GF-D8 (cell line): ENCODE measurements at places on chromosomes 3 and 15.

DNA sequence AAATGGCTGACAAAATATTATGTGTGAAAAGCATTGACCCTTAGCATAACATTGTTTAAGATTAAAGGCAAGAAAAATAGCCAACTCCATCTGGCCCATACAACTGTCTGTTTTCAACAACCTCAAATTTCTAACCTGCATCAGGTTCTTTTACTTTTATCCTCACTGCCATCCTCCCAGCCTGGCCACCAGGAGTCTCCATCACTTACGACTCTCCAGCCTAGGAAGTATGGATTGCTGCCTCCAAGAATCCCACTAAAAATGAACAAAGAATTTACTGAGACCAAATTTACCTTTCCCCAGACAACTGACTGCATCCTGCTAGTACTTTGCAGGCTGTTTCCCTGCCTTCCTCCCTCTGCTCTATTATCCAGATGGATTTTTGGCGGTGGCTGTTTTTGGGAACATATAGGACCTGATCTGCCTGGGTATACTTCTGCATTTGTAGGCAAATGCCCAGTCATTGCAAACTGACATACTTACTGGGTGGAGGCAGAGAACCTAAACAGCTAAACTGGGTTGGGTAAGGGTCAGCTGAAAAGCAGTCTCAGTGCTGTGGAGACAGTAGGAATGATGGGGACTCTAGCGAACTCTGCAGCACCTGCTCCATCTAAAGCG lies 144.2 kb downstream of the GHSR start:
- no peak for DNase-seq

DNA sequence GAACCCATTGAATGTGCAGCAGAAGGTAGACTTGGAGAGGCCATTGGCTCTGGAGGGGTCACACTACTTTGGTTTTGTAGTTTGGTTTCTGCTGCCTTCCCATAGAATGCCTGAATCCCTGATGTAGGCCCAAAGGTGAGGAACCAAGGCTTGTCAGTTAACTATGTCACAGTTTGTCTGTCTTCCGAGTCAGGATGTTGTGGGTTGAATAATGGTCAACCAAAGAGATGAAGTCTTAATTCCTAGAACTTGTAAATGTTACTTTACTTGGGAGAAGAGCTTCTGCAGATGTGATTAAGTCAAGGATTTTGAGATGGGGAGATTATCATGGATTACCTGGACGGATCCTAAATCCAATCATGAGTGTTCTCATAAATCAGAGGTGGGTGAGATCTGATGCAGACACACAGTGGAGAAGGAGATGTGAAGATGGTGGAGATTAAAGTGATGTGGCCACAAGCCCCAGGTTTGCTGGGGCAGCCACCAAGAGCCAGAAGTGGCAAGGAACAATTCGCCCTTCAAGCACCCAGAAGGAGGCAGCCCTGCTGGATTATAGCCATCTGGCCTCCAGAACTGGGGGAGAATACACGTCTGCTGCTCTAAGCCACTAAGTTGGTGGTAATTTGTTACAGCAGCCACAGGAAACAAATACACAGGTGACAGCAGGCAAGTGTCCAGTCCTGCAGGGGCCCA lies 2.3 kb upstream of the CCR8 start:
- peak; percentile 45 for DNase-seq

GRCh38 chr3:128502712-128503111 lies 9.7 kb upstream of the GATA2 start:
- no peak for DNase-seq

- DNase-seq: no peak
Observed at GRCh38 chr3:33395900-33396299, 44.3 kb downstream of the UBP1 start.

DNA sequence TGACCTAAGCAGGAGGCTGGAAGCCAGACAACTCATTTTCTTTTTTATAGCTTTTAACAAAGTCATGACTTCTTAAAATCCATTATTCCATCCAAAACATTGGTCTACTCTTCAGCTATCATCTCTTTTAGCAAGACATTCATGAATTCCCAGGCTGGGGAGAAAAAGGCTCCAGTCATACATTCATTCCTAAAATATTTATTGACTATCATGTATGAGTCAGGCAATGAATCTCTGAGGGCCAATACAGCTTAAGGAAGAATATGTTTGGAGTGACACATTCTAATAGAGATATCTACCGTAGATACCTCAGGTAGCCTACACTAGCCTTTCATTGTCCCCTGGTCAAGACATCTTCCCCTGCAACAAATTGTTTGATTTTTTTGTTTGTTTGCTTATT lies 196.4 kb upstream of the NANOGP8 start:
- no peak for DNase-seq

DNA sequence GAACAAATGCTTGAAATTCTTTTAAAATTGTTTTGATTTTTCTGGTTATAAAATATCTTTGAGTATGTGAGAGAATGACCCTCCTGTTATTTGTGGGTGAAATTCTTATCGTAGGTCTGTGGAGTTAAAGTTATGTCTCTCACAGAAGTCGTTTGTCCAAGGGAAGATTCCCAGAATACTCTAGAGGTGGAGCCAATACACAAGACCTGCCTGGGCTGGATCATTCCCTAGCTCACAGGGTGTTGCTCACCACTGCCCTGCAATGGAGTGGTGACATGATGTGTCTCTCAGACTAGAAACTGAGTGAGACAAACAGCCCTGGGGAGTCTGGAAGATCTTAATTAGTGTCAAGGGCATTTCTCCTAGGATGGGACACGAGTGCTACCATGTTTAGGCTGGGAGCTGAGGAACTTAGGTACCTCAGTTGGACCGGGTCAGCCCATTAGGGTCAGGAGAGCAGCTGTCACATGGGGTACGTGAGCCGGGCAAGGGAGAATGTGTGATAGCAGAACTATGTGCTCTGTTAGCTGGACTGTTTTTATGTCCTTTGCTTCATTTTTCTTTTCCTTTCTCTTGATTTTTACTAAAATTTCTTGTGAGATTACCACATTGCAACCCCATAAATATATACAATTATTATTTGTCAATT lies 53.6 kb upstream of the MYO5C start:
- no peak for DNase-seq

DNA sequence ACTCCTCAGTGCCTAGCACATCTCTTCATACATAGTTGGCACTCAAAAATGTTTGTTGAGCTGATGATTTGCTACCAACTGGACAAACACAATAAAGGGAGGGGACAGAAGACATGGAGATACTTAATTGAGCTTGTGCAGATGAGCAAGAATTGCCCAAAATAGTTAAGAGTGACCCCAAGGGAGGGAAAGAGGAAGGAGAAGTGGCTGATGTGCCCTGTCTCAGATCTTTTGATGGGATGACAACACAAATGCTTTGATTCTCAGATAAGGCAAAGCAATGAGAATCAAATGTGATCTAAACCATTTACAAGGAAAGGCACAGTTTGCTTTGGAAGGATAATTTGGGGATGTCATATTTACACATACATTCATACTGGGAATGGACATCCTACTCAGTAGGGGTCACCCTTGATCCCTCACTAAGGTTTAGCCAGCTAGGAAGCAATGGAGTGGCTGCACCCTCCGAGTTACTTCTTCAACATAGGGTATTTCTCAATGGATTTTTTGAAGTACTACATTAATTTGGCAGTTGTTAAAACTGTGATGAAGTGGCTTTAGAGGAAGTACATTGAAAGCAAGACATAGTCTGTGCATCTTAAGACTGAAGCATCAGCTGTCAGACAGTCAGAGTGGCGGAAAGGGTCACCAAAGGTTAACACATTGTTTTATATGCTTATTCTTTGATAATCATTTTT lies 21.9 kb upstream of the SSR3 start:
- no peak for DNase-seq

DNA sequence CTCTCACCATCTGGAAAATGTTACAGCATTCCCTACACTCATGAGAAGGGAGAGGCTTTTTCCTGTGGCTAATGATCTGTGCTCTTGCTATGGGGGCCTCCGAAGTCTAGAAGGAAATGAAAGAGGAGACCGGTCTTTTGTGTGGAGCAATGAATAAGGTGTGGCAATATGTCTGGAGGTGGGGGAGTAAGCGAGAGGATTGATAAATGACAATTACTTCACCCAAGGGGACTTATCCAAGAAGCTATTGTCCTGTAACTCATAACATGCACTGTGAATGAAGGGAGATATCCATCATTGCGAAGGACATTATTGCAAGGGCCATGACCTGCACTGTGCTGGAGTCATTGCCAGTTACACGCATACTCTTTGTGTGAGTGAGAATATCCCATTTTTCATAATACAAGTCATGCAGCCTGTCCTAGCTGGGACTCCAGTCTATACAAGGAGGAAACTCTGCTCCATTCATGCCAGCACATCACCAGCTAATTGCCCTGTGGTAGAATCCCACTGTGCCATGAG lies 37.7 kb upstream of the SYNPR start:
- no peak for DNase-seq

DNA sequence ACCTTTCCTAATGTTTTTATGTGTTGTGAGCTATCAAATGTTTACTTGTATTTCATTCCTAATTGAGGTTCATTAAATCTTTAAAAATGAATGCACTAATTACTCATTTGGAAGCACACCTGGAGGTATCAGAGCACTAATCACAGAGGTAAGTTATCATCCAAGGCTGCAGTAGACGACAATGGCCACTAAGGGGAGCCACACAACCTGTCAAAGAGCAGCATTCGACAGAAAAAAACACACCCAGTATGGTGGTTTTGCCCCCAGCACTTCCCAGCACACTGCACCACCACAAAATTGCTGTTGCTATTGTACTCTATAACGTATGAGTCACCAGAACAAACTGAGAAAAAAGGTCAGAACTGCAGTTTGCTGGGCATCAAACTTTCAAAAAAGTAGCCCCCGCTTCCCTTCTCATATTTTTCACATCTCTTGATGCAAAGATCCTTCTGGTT lies 205.9 kb upstream of the IGF1R start:
- peak; percentile 6 for DNase-seq

GRCh38 chr15:80887148-80887547 lies 102.5 kb downstream of the MESD start:
- DNase-seq: no peak

DNA sequence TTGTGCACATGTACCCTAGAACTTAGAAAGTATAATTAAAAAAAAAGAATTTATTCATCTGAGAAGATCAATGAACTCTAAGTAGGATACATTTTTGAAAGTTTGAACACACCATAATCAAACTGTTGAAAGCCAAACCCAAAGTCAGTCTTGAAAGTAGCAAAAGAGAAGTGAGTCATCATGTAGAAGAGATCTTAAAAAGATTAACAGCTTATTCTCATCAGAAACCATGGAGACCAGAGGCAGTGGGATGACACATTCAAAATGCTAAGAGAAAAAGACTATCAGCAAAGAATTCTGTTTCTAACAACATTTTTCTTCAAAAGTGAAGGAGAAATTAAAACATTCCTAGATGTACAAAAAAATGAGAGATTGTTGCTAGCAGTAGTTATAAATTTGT lies 60.7 kb downstream of the TIMP4 start:
- no peak for DNase-seq

DNA sequence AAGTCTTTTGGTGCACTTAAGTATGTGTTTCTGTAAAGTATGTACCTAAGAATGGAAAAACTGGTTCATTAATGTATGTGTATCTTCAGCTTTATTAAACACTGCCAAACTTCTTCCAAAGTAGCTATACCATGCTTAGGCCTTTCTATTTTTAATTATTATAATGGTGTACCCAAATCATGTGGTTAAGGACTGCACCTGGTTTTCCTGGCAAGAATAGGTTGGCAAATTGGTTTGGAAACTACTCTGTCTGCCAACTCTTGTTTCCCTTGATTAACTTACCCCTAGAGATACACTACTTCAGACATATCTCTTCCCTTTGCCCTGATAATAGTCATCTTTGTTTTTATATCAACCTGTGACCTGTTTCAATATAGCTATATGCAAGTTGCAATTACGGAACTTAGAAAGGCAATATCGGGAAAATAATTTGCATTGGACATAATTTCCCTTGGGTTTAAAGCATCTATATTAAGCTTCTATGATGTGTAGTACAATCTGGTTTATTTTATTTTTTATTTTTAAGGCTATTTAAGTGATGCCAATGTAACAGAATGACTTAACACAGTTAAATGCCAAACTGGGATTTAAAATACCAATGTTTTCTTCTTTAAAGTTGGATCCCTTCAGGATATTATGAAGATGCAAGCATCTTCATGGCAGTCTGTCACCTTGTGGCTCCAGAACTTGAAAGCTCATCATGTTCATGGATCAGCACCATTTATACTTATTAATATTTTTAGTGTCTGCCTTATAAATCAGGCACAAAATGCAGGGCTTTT lies 40.6 kb upstream of the TMEM108 start:
- no peak for DNase-seq

- DNase-seq: no peak
Observed at GRCh38 chr3:15470849-15471248, 43.5 kb downstream of the EAF1 start.

DNA sequence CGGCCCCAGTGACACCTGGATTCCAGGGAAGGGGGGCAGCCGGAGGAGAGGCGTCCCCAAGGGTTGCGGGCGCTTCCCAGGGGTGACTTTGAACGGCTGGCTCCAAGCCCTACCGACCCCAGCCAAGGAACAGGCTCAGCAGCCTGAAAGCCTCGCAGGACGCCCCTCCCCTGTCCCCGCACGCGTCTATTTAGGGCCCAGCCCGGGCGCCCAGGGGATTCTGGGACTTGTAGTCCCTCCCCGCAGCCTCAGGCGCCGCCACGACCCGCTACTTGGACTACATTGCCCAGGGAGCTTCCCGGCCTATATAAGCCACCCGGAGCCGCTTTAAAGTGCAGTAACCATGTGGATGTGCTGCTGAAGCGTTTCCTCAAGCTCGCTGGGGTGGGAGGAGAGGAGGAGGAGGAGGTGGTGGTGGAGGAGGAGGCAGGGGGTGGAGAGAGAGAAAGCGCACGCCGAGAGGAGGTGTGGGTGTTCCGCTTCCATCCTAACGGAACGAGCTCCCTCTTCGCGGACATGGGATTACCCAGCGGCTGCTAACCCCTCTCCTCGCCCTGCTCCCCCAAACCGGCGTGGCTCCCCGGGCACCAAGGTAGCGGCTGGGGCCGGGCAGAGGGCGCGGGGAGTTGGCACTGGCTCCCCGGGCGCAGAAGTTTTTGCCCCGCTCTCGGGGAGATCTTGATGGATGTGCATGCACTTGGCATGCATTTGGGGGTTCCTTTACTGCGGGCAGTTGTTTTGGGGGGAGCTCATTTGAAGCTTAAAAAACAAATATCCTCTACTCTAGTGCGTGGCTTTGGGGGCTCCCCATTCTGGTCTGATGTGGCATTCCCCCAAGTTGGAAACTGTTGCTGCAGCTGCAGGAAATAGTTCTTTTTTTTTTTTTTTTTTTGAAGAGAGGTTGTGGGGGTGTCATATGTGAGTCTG lies at the start of gene ITPR1:
ITPR1 (plus strand) TSS at position 335 of the 927 bp plus-strand sequence. CDS start 23,144 bp downstream, outside the sequence.
- DNase-seq: peak; percentile 98

DNA sequence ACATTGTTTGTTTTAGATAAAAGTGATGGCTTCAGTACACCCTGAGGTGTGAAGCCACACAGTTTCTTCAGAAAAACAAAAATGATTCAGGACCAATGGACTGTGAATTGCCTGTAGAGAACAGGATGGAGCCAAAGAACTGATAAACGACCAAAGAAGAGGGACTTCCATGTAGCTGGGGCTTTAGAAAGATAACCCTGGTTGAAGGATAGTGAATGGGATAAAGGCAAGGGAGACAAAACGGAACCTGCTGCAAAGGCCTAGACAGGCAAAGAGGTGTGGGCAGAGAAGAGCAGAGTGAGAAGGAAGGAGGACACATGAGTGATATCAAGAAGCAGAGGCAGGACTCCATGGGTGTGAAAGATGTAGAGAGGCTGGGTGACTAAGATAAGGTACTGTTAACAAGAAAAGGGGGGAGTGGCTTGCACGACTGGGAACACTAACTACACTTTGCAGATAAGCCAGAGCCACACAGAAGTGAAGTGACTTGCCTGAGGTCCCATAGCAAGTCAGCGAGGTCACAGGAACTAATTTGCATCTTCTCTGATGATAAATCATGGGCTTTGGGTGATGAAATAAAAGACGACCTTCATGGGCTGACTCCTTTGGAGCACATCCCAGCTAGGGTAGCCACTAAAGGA lies 44.3 kb downstream of the RAB6B start:
- DNase-seq: no peak
